ENCODE measurements at places on chromosomes 5 and 9.

DNA sequence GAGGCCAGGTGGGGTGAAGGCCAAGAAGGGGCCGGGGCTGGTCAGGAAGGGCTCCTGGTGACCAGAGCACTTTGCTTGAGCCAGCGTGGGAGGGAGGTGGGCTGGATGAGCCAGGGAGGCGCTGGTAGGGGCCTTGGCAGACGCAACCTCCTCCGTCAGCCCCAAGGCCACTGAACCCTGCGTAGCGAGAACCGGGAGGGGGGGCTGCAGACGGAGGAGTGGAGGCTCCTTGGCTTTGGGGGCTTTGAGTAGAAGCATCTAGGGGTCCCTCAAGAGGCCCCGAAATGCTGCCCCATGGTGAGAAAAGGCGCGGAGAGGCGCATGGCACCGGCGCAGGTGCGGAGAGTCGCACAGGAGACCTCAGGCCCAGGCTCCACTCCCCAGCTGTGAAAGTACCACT lies 1888.0 kb upstream of the CDH9 start:
- no peak for DNase-seq

DNA sequence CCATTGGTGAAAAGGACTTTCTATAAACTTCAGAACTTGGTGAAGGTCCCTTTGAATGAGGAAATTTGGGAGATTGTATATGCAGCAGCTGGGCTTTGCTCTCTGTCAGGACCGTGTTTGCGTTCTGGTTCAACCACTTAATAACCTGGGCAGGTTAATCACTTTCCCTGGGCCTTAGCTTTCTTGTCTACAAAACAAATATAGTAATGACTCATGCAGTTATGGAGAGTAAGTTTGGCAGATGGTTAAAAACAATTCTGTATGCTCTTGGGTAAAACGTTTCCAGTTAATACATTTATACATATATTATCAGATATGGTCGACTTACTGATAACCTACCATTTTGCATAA lies 197.0 kb downstream of the ARHGEF28 start:
- DNase-seq: no peak

GRCh38 chr9:117555964-117556629 lies 141.2 kb upstream of the ASTN2 start:
- DNase-seq: no peak

DNA sequence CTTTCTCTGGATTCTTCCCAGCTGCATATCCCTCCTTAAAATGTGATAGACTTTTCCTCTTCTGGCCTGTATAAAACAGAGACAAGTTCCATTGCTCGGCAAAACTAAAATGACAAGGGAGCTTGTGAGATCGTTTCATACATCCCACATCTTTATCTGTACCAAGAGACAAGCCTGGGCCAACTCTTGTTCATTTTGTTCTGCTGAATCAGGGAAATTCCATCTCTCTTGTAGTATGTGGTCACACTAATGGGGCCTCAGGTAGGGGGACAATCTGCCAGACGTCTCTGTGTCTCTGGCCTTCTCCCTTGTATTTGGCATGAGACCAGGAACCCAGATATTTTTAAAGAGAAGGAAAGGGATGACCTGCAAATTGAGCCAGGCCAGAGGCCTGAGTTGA lies 18.6 kb upstream of the PAPPA start:
- no peak for DNase-seq

DNA sequence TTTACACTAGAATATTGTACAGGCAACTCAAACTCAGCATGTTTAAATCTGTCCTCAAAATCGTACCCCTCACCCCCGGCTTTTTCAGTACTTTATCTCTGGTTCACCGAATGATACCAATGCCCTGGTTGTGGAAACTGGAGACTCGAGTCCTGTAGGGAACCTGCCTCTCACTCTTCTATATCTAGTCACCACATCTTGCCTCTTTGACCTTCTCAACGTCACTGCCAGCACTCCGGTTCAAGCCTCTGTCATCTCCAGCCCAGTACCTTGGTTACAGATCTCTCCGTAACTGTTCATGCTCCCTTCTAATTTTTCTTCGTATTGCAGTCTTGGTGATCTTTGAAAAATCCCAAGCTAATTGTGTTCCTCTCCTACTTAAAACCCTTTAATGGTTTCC lies 6.7 kb downstream of the SLC44A1 start:
- no peak for DNase-seq

DNA sequence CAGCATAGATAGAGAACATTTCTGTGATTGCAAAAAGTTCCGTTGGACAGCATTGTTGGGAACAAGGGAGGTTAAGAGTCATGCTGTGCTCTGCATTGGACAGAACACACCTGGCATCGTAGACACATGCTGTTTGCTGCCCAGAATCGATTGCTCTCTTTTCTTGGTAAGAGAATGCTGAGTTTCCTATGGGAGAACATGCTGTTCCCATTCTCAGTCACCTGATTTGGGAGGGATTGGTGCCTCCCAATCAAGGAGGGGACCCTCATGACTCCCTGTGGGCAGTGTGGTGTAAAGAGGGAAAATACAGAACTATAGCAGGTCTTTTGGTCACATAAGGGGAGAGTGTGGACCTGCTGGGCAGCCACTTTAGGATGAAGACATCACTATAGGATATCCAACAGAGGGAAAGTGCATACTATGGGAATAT lies 555.4 kb upstream of the CLINT1 start:
- no peak for DNase-seq

DNA sequence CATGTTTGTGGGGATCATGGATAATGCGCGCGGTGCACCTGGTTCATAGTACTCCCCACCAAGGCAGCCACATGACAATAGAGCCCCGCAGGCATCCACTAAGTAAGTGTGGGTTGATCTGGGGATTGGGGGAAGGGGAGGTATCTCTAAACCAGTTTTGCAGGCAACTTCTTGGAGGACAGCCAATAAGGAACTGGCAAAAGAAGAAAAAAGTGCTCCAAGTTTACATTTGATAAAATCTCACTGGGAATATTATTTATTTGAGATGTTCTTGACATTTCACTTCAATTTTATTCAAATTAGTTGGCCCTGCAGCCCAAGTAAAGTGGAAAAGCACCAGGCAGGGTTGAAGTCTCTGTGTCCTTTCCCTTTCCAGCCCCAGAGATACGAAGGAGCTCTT lies 8.5 kb downstream of the FBP1 start:
- no peak for DNase-seq

GRCh38 chr5:145711417-145711816 lies 123.7 kb downstream of the PRELID2 start:
- no peak for DNase-seq

DNA sequence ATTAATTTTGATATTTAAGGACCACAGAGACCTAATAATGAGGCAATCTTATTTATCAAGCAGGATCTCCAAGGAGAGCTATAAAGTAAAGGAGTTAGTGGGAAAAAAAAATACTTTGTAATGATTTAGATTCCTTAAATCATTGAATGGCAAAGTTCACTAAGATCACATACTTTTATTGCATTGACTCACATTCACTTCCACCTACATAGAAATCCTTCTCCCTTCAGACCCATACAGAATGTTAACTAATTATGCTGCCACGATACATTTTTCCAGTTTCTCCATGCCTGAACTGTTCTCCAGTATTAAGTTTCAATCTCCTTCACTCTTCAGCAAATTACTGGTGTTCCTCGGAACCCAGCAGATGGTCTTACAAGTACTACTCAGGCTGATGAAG lies 388.7 kb downstream of the EFNA5 start:
- DNase-seq: no peak

DNA sequence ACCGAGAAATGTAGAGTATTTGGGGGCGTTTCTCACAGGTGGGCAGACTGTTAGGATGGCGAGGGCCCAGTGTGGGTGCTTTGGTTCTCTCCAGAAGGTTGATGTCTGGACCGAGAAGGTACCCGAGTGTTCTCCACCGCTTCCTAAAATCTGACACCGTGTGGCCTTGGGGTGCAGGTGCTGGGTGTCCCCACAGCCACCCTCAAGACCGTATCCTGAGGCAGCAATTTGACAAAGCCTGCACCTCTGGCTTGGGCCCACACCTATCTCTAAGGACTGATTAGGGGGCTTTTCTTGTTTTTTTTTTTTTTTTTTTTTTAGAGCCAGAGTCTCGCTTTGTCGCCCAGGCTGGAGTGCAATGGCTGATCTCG lies 1.3 kb downstream of the PPP1R26 start:
- no peak for DNase-seq

DNA sequence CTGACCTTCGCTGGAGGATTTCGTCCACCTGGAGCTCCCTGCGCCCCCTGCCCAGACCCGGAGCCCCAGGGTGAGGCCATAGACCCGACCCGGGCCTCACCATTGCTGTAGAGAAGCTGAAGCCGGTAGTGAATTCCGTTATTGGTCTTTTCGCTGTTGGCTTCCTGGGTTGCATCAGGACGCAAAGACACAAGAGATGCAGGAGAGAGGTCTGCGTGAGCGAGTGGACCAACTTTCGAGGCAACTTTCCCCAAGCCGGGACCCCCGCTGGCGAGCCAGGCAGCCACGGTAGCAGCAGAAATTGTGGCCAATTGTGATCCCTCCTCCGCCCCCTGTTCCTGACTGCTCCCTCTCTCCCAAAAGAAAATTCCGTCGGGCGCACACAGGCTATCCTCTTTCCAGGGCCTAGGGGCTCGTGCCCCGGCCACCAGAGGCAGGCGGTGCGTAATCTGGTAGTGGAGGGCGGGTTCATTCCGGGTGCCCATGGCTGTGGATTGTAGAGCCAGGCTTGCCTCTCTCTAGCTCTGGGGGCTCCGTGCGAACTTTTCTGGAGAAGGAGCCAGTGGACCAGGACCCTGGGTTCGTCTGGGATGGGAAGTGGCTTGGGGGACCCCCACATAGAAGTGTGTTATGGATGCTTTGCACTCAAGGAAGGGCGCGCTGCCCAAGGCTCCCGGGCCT lies 3.3 kb downstream of the EBF1 start:
- DNase-seq: no peak

DNA sequence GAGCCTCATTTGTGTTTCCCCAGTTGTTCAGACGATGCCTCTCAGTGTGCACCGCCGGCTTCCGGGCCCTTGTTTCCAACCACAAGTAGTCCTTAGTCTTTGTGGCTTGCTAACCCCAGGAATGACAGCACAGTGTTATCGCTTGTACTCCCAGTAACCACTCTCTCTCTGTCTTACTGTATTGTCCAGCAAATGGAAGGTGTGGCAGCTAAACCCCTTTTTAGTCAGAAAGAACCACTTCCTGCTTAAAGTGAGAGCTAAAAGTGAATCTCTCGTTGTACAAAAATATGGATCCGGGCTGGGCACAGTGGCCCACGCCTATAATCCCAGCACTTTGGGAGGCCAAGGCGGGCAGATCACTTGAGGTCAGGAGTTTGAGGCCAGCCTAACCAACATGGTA lies 61.3 kb downstream of the ENC1 start:
- no peak for DNase-seq

DNA sequence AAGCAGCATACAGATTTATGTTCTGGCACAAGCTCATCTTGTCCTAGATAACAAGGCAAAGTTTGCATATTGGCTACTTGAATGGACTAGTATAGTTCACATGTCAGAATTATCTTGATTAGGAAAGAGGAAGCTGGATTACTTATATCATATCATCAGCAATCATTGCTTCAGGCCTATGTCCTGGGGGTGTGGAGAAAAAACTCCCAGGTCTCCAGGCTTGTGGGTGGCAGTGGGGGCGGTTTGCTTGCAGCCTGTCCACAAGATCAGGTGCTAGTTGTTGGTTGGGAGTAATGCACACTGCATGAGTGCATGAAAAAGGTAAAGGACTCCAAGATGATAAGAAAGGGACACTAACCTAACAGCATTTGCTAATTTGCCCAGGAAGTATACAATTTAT lies 326.4 kb upstream of the PDE4D start:
- DNase-seq: no peak

- no peak for DNase-seq
These were observed 15.1 kb downstream of the RPS14 start for GRCh38 chr5:150434464-150434863.

DNA sequence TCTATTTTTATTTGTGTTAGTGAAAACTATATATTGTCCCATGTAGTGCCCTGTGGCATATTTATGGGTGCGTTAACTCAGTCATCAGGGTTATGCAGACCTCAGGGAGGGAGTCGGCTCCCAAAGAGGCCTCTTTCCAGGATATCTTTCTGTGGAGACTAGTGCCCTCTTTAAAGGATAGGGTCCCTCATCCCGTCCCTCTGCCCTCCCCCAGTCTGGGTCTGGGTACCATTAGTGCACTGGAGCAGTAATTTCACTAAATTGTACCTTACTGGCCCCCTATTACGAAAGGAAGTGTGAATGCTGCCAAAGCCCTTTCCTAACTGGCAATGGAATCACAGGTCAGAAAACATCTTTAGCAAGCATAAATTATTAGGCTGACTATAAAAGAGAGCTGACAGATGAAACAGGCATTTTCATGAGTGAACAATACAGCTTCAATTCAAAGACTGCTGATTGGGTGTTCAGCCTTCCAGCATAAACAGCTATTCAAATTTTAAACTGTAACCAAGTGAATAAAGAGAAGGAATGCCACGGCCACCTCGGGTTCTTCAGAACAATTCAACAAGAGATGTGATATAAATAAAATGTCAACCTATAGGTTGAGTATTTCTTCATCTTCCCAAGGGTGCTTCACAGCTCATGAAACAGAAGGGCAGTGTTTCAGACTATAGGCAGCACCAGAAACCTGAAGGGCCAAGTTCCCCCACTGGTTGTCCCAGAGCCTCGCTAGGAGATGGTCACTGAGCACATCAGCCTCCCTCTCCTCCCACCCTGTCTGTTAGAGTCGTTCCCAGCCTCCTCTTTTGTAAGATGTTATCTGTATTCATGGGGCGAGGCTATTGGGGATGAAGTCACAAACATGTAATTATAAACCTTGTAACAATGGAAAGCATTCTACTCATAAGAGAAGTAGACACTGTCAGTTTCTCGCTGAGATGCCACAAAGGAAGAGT lies 318.7 kb downstream of the TMEM161B start:
- no peak for DNase-seq

DNA sequence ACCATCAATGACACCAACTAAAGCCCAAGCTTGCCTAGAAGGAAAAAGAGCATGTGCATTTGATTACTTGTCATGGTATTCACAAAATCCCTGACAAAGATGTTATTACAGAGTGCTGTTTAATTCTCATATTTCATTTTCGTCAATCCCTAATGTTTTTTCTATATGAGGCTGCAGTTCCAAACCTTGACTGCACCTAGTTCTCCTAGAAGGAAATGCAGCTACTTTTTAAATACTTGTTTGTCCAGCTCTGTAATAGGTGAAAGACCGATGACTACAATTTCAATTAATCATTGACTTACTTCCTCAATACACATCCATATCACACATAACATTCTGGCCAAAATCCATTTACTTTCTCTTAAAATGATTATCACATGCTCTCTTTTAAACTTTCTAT lies 28.1 kb downstream of the CEMIP2 start:
- no peak for DNase-seq

GRCh38 chr5:129804705-129805104 lies 56.8 kb downstream of the MINAR2 start:
- no peak for DNase-seq

GRCh38 chr9:105206496-105206820 lies 38.0 kb upstream of the SLC44A1 start:
- DNase-seq: peak; percentile 33

DNA sequence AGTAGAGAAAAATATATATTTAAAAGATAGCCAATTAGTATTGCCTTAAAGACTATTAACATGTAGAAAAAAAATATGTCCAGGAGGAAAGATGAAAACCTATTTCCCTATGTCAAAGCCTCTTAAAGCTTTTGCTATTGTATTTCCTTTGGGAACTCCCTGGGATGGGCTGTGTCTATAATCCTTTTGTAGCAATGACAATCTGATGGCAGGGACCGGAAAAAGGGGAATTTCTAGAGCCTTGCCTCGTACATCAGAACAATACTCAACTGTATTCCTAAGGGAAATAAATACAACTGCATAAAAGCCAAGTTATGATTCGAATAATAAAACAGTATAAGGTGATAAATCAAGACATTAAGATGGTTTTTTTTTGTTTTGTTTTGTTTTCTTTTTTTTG lies 257.3 kb downstream of the MLLT3 start:
- no peak for DNase-seq
